ENCODE measurements at places on chromosomes 13 and 19.

GRCh38 chr13:113353254-113353653 is 10.7 kb downstream of the GRTP1 start:
- no peak for DNase-seq

DNA sequence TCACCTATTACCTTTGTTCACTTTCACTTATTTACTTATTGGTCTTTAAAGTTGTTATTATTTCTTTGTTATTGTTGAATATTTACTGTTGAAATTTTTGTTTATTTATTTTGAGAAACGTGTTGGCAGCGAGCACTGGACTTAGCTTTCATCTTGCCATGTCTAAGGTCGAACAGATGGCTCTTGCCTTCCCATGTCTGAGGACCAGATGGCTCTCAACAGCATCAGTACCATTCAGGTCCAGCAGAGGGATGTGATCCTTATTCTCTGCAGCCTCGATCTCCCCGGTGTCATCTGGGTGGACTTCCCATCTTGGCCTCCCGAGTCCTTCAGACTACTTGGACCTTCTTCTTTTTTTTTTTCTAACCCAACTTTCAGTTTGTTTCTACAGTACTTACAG is 1437.6 kb downstream of the UQCRFS1 start:
- DNase-seq: no peak

- DNase-seq: no peak
These were observed 52.9 kb downstream of the NDFIP2 start for GRCh38 chr13:79533781-79534400.

GRCh38 chr19:11499890-11500420 is 5.7 kb downstream of the ZNF653 start:
- no peak for DNase-seq

DNA sequence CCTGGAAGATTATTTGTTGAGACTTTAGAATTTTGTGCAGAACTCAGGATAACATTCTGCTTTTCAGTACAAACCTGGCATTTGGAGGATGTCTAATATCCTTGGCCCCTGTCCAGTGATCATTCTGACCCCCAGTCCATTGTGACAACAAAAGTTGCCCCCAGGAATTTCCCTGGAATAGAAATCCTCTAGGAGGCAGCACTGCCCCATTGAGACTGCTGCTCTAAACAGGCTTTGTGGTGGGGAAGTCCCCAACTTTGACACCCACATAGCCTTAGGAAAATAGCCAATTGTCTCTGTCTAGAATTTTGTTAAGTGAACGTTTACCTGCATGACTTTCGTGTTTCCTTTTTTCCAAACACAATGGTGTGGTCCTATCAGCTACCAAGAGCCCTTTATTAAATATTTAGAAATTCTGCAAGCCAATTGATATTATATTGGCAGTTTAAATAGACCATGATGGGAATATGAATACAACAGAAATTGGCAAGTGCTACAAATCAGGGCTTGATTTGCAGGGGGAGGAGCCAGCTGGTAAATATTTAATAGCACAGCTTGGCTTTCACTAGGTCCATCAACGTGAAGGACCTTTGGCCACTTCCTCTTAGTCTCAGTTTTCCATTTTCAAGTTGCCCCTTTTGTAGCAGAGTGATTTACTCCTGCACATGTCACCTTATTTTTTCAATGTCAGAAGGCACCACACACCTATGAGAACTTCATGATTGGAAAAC is 451.7 kb downstream of the EFNB2 start:
- peak; percentile 16 for DNase-seq

DNA sequence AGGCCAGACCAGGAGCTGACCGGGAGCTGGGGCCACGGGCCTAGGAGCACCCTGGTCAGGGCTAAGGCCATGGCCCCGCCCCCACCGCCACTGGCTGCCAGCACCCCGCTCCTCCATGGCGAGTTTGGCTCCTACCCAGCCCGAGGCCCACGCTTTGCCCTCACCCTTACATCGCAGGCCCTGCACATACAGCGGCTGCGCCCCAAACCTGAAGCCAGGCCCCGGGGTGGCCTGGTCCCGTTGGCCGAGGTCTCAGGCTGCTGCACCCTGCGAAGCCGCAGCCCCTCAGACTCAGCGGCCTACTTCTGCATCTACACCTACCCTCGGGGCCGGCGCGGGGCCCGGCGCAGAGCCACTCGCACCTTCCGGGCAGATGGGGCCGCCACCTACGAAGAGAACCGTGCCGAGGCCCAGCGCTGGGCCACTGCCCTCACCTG is 6.6 kb downstream of the SPHK2 start:
- DNase-seq: no peak

- DNase-seq: peak; percentile 30
These were observed 1.1 kb downstream of the LSM14A start for GRCh38 chr19:34173193-34173956.

DNA sequence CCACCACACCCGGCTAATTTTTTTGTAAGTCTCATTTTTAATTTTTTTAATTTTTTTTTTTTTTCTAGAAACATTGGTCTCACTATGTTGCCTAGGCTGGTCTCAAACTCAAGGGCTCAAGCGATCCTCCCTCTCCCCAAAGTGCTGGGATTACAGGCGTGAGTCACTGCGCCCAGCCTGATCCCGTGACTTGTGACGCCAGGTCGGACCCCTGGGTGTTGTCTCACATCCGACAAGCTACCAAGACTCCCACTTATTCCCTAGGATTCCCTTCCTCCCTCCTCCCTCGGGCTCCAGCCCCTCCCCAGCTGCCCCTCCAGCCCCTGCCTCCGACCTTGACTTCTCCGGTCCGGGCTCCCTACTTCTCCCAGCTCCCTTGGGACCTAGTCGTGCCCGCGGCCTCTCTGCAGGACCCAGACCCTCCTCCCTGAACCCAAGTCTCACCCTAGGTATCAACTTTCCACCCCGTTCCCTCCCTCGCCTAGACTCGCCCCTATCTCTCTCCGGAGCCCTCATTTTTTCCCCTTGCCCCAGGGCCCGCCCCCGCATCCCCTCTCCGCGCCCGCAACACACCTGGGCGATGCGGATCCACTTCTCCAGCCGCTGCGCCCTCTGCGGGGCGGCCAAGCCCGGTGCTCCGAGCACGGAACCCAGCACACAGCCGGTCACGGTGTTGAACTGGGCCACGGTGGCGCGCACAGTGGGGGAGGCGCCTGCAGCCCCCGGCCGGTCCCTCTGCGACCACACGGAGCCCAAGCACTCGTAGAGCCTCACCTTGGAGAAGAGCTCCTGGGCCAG is 13.1 kb downstream of the RGL3 start:
- DNase-seq: no peak

- no peak for DNase-seq
These were observed 45.0 kb downstream of the LACC1 start for GRCh38 chr13:43924549-43925245.

GRCh38 chr13:74966814-74967424 is 515.0 kb downstream of the TBC1D4 start:
- no peak for DNase-seq

GRCh38 chr13:103898481-103898880 is 832.3 kb upstream of the SLC10A2 start:
- no peak for DNase-seq

GRCh38 chr13:75224053-75224742 is 257.8 kb downstream of the TBC1D4 start:
- DNase-seq: no peak

DNA sequence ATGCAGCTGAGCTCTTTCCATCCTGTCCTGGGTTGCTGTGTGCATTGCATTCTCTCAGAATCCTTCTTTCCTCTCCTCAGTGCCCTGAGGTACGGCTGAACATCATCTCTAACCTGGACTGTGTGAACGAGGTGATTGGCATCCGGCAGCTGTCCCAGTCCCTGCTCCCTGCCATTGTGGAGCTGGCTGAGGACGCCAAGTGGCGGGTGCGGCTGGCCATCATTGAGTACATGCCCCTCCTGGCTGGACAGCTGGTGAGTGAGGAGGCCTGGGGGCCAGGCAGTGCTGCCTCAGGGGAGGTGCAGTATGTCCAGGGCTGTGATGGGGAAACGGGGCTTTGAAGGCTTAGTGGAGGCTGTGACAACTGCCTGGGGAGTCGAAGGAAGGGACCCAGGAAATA is 29.8 kb downstream of the PPP2R1A start:
- DNase-seq: no peak

GRCh38 chr13:25468325-25469168 is 96.8 kb downstream of the ATP8A2 start:
- peak; percentile 31 for DNase-seq

- DNase-seq: no peak
These were observed 115.4 kb upstream of the TMTC4 start for GRCh38 chr13:100789968-100790367.

DNA sequence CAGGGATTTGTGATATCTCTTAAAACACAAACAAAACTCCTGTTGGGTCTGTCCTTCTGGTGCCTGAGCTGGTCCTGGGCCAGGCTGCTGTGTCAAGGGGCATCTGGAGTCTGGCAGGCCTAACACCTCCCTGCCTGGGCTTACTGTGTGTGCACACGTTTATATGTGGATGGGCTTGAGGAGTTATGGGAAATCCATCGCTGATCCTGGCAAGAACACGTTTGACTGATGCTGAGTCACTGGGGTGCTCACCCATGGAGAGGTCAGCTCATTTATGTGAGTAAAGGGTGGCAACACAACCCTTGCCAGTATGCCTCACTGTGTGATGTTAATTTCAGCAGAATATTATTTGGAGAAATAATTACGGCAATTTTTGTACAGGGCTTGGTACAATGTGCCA is 44.5 kb upstream of the PCDH8 start:
- DNase-seq: no peak

- no peak for DNase-seq
These were observed 124.9 kb downstream of the CRYL1 start for GRCh38 chr13:20400774-20401173.

GRCh38 chr19:4717191-4717965 is 6.3 kb downstream of the DPP9 start:
- DNase-seq: no peak

DNA sequence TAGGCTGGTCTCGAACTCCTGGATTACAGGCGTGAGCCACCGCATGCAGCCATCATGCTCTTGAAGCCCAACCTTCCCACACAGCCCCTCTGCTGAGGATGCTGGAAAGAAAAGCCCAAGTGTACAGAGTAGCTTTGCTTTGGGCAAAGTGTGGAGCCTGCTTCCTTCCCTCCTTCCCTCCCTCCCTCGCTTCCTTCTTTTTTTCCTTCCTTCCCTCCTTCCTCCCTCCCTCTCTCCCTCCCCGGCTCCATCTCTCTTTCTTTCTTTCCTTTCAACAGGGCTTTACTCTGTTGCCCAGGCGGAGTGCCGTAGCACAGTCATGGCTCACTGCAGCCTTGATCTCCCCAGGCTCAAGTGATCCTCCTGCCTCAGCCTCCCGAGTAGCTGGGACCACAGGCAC is 2.7 kb downstream of the CC2D1A start:
- no peak for DNase-seq

DNA sequence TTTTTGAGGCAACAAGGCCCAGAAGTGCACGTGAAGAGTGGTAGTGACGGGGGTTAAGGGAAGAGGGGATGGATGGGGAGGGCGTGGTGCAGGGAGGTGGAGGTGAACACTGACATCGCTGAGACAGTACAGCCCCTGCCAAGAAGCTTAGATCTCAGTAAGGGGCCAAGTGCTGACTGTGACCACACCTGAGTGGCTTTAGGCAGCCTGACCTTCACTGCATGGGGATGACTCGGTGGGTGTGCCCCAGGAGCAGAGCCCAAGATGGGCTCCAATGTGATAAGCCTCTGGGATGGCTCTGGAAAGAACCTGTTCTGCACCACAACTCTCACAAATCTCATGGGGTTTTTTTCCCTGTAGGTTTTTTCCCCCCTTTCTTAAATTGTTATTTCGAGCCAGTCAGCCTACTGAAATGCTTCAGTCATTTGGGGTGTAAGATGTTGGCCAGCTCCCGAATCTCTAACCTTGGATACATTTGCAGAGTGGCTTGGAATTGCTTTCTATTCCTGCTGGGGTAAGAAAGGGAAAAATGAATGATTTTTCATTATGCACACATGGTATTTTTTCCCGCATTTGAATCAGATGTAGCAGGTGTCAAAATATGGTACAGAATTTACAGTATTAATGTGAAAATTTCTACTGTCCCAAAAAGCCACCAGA is 165.0 kb downstream of the TM9SF2 start:
- DNase-seq: no peak

DNA sequence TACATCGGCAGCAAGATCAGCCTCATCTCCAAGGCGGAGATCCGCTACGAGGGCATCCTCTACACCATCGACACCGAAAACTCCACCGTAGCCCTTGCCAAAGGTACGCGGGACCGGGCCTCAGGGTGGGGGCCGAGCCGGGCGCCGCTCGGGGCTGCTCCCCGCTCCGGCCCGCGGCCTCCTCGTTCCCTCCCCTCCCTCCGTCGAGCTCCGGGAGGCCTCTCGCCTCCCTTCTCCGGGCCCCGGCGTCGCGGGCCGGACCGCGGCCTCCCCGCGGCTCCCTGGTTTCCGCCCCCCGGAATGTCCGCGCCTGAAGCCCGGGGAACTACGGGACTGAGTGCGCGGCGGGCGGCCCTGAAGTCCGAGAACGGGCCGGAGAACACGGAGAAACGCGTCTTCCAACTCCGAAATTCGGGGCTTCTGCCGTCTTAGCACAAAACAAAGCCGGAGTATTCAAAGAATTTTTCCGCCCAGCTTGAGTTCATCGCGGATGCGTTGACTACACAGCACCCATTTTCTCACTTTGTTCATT is 423 bp downstream of the LSM14A start:
- no peak for DNase-seq

DNA sequence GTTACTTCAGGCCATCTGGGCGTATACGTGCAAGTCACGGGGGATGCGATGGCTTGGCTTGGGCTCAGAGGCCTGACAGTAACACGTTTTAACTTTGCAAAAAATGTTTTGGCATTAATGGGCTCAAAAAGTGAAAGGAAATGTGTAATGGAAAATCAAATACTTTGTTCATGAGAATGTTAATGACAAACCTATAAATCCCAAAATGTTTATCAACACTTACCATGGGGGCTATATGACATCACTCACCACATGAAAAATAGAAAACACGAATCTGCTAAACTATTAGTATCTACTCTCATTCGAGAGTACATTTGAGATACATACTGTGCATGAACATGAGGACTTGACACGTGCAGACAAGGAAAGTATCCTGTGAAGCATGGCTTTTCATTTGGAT is 91.7 kb downstream of the FAM216B start:
- DNase-seq: no peak

DNA sequence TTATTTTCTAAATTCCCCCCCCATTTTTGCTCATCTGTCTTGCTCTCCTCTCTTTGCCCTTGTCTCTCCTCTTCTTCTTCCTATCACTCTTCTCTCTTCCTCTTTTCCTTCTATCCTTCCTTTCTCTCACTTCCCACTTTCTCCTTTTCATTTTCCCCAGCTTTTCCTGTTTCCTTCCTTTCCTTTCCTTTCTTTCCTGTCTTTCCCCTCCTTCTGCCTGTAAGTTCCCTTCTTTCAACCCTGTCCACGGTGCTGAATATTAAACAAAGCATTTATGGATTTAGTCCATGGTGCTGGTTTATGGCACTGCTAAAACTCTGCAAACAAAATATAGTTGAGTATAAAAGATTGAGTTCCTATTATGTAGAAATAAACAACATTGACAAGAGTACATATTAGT is 27.6 kb downstream of the SCEL start:
- no peak for DNase-seq

GRCh38 chr13:58633226-58633625 is 1001.7 kb downstream of the PCDH17 start:
- DNase-seq: no peak

All from amygdala (tissue), 56 donors.